Stimulated activated CD8-positive, alpha-beta memory T cell treated with anti-CD3 and anti-CD28 coated beads, Interleukin-15, amount 100 ng/mL, for 24 hours (primary cell): ENCODE measurements at places on chromosomes 5 and 9.

GRCh38 chr5:36598045-36598444 lies 8.4 kb upstream of the SLC1A3 start:
- no peak for DNase-seq

- no peak for DNase-seq
Observed at GRCh38 chr9:123656565-123656964, 273.4 kb downstream of the DENND1A start.

DNA sequence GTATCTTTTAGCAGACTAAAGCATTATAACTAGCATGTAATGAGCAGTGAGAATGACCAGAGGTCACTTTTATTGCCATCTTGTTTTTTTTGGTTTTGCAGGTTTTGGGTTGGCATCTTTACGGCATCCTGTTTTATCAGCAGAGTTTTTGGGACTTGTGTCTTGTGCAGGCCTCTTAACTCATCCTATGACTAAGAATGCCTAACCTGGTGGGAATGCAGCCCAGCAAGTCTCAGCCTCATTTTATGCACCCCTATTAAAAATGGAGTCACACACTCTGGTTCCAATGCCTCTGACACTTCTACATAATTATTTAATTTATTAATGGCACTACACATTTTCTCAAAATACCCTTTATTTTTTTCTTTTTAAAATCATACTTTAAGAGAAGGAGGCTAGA lies 726.5 kb upstream of the RIOK2 start:
- no peak for DNase-seq

- no peak for DNase-seq
Observed at GRCh38 chr9:99663856-99664255, 157.8 kb upstream of the NR4A3 start.

- no peak for DNase-seq
Observed at GRCh38 chr5:124729720-124730359, 16.6 kb downstream of the ZNF608 start.

GRCh38 chr5:88487066-88487465 lies 218.4 kb upstream of the TMEM161B start:
- no peak for DNase-seq

- no peak for DNase-seq
Observed at GRCh38 chr5:164475339-164475977, 970.0 kb downstream of the MAT2B start.

GRCh38 chr9:86186696-86187095 lies 72.8 kb downstream of the C9orf153 start:
- no peak for DNase-seq

- DNase-seq, result no peak
Observed at GRCh38 chr5:121024416-121025311, 560.6 kb downstream of the PRR16 start.

- no peak for DNase-seq
Observed at GRCh38 chr5:142287096-142287972, 37.5 kb downstream of the SPRY4 start.

GRCh38 chr5:125668884-125669283 lies 754.3 kb upstream of the GRAMD2B start:
- DNase-seq, result no peak

DNA sequence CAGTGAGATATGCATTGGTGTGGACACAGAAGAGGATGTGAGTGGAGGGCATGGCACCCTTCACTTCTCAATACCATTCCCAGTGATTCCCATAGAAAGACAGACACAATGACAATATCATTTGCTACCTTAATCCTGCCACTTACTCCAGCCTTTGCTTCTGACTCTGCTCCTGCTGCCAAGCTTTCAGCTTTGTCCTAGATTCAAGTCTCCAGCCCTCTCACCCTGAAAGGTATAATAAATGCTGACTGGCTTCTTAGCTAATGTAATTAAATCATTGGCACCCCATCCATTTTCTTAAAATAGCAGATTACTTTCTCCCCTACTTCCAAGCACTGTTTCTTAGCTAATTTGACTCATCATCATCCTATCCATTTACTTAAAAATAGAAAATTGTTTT lies 41.1 kb upstream of the CDC42SE2 start:
- no peak for DNase-seq

- DNase-seq, result no peak
Observed at GRCh38 chr5:24703934-24704333, 59.2 kb upstream of the CDH10 start.

DNA sequence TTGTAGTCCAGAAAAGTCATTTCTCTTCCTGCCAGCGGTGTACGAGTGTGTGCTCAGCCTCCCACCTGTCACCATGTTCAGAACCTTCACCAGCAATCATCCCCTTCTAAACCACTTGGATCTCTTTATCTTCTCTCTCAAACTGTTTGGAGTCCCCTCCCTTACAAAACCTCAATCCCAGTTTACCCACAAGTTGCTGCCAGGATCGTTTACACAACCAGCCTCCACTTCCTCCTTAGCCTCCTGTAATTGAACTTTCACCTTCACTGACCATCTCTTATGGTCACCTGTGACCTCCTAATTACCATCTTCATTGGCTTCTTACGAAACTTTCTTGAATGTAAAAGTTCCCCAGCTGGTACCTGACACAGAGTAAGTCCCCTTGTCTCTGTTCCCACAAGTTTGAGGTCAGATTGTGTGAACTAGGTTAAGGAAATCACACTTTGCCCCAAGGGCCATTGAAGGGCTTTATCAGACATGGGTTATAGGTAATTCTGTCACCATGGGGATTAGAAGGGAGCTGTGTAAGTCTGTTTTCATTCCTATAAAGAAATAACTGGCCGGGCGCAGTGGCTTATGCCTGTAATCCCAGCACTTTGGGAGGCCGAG lies 20.0 kb downstream of the RNF44 start:
- no peak for DNase-seq

DNA sequence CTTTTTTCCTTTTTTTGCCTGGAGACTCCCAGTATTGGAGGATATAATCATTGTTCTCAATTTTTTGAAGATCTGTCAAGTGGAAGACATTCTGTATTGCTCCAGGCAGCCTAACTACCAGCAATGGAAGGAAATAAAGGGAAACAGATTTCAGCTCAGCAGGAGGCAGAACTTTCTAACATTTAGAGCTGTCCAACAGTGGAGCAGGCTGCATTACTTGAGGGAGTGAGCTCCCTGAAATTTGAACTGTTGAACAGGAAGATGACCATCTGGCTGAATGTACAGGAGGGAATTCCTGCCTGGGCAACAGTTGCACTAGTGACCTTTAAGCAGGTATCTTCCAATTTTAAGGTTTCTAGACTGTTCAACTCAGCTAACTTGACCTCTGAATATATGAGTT lies 1.1 kb upstream of the GAPVD1 start:
- DNase-seq, result no peak

GRCh38 chr5:30891660-30892059 lies 301.8 kb upstream of the CDH6 start:
- DNase-seq, result no peak

DNA sequence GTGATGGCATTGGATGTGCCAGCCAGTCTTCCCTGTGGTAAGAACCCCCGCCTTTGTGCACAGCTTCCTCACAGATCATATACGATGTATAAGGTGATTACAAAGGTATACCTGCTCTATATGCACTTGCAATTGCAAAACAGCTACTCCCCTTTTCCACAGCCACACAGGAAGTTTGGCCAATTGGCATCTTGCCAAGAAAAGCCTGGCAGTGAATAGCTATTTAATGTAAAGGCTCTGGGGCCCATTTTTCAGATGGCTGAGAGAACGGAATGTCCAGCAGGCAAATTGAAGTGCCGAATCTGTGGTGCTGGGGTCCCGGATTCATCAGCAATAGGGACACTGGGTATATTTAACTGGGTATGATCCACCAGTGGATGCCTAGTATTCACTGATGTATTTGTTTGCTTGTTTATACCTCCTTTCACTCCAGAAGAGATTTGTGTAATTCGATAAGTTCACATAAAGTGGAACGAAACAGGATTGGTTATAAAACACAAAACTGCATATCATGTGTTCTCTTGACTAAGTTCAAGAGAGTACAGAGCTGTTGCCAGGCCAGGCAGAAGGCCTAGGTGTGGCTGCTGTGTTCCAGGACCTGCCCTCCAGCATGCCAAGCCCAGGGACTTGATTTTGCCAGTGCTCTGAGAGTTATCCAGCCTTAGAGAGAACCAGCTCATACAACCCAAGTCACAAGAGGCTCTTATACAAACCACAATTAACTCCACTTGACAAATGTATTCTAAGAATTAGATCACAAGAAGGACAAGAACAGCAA lies 27.7 kb upstream of the GABRP start:
- DNase-seq, result no peak

DNA sequence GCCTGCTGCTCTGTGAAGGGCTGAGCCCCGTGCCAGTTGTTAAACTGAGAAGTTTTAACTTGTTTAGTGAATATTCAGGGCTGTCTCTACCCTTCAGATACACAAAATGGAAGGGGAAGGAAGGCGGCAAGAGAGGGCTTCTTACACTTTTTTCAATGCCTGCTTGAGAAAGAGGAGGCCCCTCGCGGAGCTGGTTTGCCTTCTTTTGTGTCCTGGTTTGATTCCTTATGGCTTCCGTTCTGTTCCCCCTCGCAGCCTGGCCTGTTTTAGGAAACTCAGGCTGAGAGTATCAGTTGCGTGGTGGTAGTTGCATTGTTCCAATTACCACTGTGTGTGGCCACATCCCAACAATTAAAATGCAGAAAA lies 1.0 kb downstream of the FAM53C start:
- no peak for DNase-seq

- DNase-seq, result no peak
Observed at GRCh38 chr9:124894741-124895170, 32.8 kb downstream of the ARPC5L start.

- DNase-seq, result no peak
Observed at GRCh38 chr9:85554349-85554748, 187.4 kb downstream of the AGTPBP1 start.

DNA sequence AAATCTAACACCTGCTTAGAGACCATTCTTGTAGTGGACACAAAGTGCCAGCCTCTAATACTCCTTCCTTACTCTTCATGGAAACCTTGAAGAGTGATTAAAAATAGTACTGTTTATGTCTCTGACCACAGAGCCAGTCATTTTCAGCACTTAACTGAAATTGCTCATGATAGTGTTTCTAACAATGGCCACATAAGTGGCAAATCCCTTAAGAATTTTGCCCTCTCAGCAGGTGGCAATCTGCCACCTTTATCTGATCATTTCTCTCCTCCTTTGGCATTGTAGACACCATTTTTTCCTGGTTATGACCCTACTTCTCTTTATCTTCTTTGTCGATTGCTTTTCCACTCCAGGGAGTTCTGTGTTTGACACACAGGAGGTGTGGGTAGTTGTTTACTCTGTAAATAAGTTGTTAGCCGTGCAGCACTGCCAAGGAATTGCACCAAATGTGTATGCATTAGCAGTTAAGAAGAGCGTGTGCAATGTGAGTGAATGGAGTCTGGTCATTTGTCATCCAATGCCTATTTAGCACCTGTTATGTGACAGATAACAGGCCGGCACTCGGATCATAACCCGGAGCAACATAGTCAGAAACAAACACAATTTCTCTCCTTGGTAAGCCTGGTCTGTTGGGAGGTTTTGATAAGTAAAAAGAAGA lies 36.8 kb upstream of the STARD4 start:
- no peak for DNase-seq

GRCh38 chr9:102445181-102445747 lies 549.9 kb upstream of the CYLC2 start:
- DNase-seq, result no peak

GRCh38 chr5:29982457-29982856 lies 1211.0 kb upstream of the CDH6 start:
- no peak for DNase-seq

DNA sequence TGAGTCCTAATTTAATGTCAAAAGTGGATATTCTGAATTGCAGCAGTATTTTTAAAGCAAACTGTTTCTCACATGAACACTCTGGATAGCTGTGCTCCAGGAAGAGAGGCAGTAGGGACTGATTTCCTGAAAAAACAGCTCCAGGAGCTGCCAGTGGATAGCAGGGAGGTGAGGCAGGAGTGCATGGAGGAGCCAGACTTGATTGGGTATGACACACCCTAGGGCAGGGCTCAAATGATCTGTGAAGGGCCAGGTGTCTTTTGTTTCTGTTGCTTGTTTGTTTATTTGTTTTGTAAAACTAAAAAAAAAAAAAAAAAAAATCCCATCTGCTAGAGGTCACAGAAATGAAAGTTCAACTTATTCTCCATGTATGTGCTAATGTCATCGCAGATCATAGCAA lies 83.4 kb downstream of the ADRB2 start:
- DNase-seq, result no peak

DNA sequence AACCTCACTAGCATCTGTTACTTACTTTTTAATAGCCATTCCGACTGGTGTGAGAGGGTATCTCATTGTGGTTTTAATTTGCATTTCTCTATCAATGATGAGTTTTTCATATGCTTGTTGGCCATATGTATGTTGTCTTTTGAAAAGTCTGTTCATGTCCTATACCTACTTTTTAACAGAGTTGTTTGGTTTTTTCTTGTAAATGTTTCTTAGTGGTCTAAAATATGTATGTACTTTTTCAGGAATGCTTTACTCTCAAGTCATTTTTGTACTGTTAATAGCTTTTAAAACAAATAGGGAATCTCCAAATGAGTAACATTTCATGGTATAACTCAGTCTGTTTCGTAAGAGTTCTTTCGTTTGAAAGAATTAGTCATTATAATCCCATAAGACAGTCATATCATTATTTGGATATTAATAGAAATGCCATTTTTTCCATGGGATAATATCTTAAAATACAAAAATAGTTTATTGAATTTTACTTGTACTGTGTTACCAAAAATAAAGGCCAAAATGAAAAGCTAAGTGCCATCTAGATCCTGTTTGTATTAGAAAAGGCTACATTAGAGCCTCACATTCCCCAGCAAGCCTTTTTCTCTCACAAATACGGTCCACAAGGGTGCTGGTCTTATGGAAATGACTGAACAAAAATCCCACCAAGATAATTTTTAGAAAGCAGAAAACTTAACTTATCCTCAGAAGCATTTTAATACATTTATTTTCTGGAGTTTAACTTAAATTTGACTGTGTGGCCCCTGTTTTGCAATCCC lies 247.7 kb downstream of the PJA2 start:
- no peak for DNase-seq

DNA sequence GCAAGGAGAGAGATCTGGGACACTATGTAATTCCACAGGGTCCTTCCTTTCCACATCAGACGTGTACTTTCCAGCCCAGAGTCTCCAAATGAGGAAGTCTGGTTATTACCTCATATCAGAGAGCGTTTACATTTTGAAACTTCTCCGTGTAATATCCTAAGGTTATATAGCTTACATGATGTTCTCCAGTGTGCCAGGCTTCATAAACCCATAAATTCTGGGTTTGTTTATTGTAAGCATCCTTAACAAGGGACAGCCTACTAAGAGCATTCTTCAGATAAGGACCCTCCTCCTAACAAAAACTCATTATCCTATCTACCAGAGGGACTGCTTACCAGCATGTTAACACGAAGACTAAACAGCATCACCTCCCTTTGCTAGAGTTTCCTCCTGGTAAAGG lies 17.9 kb downstream of the SRFBP1 start:
- no peak for DNase-seq
